ENCODE measurements at places on chromosomes 3 and 15.

DNA sequence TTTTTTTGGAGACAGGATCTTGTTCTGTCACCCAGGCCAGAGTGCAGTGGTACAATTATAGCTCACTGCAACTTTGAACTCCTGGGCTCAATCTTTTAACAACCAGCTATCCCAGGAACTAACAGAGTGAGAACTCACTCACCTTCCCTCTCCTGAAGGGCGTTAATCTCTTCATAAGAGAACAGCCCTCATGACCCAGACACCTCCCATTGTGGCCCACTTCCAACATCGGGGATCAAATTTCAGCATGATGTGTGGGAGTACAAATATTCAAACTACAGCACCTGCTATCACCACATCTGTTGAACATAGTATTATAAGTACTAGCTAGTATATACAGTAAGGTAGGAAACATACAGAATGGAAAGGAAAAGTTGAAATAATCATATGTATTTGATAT is 132.5 kb downstream of the DOCK3 start:
- no peak for DNase-seq

- no peak for DNase-seq
Measured at GRCh38 chr15:36598529-36599177, 19.2 kb downstream of the CDIN1 start.

- no peak for DNase-seq
Measured at GRCh38 chr3:32499585-32499984, 3.1 kb downstream of the CMTM6 start.

- no peak for DNase-seq
Measured at GRCh38 chr3:197372047-197372661, 73.7 kb upstream of the DLG1 start.

- DNase-seq: no peak
Measured at GRCh38 chr3:113663324-113663750, 33.1 kb downstream of the USF3 start.

DNA sequence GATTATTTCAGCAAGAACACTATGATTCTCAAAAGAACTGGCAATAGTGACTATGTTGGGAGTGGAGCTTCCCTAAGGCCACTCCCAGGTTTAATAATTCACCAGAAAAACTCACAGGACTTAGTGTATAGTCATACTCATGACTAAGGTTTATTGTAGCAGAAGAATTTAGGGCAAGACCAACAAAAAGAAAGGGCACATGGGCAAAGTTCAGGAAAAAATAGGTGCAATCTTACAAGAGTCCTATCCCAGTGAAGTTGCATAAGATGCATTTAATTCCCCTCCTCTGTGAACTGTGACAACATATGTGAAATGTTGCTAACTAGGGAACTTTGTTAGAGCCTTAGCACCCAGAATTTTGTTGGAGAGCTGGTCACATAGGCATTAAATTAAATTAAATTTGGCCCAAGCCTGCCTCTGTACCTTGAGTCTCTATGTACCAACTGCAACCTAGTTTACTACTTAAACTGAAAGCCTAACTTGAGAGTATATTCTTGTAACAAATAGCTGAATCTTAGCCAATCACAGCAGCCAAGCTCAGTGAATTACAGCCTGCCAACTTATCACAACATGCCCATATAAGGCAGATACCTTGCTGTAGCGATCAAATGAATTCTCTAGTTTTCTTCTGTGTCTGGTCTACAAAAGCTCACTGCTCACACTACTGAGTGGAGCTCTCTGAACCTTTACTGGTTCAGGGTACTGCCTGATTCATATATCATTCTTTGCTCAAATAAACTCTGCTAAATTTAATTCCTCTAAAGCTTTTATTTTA is 386.2 kb upstream of the ARHGEF26 start:
- DNase-seq: no peak

GRCh38 chr3:58336135-58336882 is 3.6 kb downstream of the PXK start:
- DNase-seq: no peak

- no peak for DNase-seq
Measured at GRCh38 chr3:190089711-190090110, 31.0 kb downstream of the P3H2 start.

DNA sequence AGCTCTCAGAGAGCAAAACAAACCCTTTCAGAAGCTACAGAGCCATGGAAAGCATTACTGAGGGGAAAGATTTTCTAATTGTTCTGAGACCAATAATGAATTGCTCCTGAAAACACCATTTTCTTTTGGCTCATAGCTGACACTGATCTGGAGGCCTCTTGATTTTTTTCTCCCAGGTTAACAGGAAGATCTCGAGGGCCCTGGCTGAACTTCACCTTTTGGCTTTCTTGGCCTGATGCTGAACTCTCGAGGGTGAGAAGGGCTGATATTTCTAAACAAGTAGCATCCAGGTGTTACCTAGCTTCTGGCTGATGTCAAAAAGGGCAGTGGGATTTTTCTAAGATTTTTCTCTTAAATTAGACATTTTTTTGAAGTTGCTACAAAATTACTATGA is 19.9 kb upstream of the NFKBIZ start:
- no peak for DNase-seq
